ENCODE measurements at places on chromosomes 5 and 9. TPM values are rescaled to one million over a fixed set of nuclear protein-coding genes. Genes with fewer than 3 reads are reported as not detected.

- no peak for DNase-seq
These were observed 6.6 kb upstream of the ENC1 start for GRCh38 chr5:74647096-74647495.

GRCh38 chr9:114592356-114592755 lies 4.8 kb downstream of the ATP6V1G1 start:
- no peak for DNase-seq

PROB1 gene
- total RNA-seq: 0.10 TPM

PPP1R26 gene
- 0.24 TPM for total RNA-seq

DNA sequence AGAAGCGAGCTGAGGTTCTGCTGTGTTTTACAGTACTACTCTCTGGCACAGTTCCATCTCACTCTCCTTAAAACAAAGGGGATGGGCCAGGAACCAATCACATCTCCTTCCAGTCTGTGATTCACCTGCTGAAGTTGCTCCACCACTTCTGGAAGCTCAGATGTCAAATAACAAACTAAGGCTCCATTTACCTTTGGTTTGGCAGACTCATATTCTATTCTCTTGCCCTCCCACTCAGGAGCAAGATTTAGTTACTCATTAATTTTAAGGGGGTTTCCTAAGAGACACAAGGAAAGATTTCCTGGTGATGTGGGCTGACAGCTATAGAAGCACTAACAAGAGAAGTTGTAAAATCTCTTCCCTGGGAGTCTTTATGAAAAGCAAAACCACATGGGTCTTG lies 37.8 kb upstream of the KIF2A start:
- DNase-seq: no peak

GRCh38 chr5:158023266-158023665 lies 164.3 kb upstream of the CLINT1 start:
- no peak for DNase-seq

CCDC183 gene
- total RNA-seq: not detected

GRCh38 chr9:20506099-20506900 lies 116.0 kb downstream of the MLLT3 start:
- no peak for DNase-seq

- peak; percentile 66 for DNase-seq
These were observed 664.8 kb upstream of the ZNF608 start for GRCh38 chr5:125411071-125411743.

DNA sequence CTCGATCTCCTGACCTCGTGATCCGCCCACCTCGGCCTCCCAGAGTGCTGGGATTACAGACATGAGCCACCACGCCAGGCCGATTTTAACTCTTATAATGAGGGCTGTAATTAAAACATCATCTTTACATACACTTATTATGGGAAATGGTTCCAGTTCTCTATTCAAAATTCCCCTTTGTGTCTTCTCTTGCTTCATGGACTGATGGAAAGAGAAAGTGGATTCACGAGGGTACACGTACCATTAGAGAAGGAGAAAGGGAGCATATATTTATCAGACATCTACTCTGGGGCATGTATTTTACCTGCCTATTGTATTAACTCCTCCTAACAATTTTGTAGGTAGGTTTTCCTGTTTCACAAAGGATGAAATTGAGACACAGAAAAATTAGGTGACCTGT lies 31.1 kb downstream of the PTGS1 start:
- DNase-seq: no peak

DNA sequence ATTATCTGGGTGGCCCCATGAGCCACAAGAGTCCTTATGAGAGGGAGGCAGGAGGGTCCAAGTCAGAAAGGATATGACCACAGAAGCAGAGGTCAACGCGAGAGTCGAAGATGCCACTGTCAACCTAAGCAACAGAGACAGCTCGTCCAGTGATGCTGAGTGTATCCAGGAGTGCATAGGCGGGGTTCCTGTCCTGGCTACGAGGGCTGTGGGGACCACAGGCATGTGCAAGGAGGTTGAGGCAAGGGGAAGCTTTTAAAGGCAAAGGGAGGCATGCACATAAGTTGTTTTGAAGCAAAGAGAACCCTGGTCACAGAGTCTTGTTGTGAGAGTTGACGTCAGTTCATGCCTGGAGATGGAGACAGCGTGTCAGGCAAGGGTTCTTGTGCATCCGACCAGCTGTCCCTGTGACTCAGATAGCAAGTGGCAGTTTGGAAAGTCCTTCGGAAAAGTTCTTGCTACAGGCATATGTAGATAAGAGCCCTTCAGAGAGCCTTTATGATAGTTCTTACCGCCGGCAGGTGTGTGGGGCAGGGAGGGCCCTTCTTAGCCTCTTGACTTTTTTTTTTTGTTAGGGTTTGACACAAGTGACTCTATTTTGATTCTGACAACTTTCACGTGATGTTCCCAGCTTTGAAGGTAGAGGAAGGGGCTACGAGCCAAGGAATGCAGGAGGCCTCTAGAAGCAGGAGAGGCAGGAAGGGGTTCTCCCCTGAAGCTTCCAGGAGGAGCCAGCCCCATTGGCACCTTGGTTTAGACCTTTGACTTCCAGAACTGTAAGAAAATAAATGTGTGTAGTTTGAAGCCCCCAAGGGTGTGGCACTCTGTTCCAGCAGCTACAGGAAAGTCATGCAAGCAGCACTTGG lies 66.0 kb upstream of the FCN1 start:
- peak; percentile 4 for DNase-seq

DNA sequence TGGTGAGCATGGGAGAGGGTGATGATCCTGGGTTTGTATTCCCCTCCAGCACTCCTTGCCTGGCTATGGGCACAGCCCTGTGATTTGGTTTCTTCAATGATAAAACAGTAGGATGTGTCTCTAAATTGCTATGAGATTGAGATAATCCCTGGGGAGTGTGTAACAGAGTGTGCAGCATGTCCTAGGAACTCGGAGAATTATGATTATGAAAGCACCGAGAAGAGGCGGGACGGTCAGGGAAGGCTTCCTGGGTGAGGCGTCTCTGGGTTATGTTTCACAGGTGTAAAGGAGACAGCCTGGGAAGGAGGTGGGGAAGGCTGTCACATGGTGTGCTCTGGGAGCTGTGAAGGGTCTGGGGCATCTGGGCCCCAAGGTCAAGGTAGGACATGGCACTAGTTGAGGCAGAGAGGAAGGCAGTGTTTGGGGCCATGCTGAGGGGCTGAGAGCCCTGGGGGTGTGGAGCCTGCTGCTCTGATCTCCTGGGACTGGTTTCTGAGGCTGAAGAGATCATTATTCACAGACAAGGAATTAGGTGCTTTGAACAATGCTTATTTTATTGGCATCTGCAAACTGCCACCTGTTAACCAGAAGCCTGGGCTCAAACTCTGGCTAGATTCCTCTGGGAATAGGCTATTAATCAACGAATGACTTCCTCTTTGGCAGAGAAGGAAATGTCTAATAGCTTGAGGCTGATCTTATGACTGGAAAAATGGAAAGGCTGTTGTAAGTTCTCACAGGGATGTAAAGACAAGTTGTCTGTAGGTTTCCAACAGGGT lies 73.8 kb upstream of the IL12B start:
- DNase-seq: no peak

STOML2 gene
- total RNA-seq: 136 TPM

- peak; percentile 74 for DNase-seq
These were observed 40.2 kb downstream of the SH3RF2 start for GRCh38 chr5:145976431-145977155.

HBEGF gene
- 3.9 TPM for total RNA-seq

DNA sequence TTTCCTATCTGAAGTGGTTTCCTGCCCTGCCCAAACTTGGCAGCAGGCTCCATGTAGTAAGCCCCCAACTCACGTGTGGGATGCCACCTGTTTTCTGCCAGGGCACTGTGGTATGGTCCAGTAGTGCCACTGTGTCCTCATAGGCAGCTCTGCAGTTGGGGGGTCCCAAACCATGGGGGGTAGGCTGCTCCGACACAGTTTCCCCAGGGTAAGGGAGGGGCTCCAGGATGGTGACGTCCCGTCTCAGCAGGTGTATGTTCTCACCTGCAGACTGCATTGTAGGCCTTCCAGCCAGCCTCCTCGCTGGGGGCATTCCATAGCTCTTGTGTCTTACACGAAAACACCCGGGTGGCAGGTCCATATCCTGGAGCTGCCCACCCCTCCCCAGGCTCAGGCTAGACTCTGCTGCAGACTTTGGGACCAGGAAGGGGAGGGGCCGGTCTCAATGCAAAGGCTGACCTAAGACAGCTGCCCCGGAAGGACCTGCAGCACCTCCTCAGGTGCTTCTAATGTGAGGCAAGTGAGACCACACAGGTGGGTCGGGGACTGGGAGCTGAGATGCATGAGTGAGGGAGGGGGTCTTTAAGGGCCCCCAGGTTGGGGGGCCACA lies 330.5 kb upstream of the IRX4 start:
- DNase-seq: no peak

- DNase-seq: no peak
These were observed 602.1 kb downstream of the PSAT1 start for GRCh38 chr9:78899006-78899405.

DNA sequence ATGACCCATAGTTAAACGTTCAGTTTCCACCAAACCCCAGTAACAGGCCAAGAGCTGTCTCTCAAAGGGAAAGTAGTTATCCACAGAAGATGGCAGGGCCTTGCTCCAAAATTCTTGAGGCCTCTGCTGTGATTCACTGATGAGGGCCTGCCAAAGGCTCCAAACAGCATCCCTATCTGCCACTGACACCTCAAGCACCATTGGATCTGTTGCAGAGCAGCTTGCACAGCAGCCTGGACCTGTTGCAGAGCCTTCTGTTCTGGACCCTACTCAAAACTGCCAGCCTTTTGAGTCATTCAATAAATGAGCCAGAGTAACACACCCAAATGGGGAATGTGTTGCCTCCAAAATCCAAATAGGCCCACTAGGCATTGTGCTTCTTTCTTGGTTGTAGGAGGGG lies 741.5 kb upstream of the RGMB start:
- DNase-seq: no peak

DNA sequence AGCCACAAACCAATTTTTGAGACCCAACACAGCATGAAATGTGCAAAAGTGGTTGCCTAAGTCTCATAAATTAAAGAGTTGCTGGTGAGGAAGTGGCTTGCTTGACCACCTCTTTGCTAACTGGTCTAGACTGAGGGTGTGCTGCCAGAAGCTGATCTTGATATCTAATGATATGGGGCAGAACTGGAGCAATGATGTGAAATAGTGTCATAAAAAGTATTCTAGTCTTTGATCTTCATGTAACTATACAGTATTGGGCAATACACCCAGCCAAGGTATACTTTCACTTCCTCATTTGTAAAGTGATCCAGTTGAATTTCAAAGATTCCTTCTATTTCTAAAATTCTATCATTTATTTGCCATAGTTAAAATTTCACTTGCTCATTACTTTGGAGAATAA lies 5.9 kb upstream of the YTHDC2 start:
- DNase-seq: no peak

POU5F2 gene
- 0.24 TPM for total RNA-seq

DNA sequence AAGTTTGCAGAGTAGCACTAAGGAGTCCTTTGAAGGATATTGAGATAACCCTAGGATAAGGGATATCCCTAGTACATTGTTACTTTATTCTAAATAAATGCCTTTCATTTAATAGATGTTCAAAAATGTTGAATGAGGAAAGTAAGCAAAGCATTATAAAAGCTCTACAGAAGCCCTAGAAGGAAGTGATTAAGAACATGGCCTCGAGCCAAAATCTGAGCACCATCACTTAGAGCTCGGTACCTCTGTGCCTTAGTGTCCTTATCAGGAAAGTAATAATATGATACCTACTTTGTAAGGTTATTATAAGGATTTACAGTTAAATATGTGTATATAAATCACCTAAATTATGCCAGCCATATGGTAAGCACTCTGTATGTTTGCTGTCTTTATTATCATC lies 242.6 kb downstream of the KIAA0825 start:
- DNase-seq: no peak

GRCh38 chr5:77719666-77720363 lies 56.3 kb downstream of the TBCA start:
- no peak for DNase-seq

- DNase-seq: peak; percentile 52
These were observed 204.9 kb downstream of the ELAVL2 start for GRCh38 chr9:23621188-23621587.

DNA sequence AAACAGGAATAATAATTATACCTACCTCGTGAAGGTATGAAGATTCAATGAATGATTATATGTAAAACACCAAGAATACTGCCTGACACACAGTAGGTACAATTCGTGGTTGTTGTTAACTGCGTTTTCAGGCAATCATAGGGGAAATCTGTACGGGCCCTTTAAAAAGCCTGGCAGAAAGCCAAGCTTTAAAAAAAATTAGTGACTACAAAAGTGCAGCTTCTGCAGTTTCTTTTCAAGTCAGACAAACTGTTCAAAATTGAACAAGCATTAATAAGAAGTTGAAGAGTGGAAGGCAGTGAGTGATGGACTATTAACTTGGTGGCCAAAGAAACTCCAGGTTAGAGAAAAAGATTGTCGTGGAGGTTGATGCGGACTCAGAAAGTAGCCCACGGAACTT lies 85.9 kb upstream of the TRIO start:
- no peak for DNase-seq

- peak; percentile 22 for DNase-seq
These were observed 105.1 kb upstream of the CTSL start for GRCh38 chr9:87620731-87621322.

PPP3R2 gene
- total RNA-seq: not detected

CCL27 gene
- total RNA-seq: not detected

GRCh38 chr5:127609011-127609410 lies 39.9 kb upstream of the CTXN3 start:
- no peak for DNase-seq

GRCh38 chr9:14350754-14351153 lies 36.8 kb upstream of the NFIB start:
- no peak for DNase-seq

- DNase-seq: peak; percentile 86
These were observed 24.4 kb upstream of the GRPEL2 start for GRCh38 chr5:149320791-149321330.

DNA sequence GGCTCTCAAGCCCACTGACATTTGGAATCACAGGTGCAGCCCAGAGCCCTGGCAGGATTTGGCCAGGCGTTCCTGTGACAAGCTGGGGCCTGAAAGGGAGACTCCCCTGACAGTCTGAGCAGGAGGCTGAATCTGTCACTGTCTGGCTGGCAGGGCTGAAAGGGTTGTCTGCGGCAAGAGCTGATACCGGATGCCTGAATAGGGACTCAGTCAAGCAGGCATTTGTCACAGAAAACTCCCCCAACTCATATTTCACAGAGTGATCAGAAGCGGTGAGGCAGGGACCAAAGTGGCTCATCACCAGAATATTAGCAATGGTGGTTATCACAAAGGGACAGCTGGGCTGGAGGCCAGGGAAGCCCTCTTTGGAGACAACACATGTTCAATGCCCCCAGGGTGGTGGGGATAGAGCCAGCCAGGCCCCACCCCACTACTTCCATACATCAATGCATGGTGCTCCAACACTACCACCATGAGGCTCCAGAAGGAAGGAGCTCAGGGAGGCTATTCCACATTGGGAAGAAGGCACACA lies 295.5 kb downstream of the DTWD2 start:
- DNase-seq: peak; percentile 15

SPATA31A3 gene
- not detected for total RNA-seq

CDKN2B gene
- total RNA-seq: 9.5 TPM

- no peak for DNase-seq
These were observed 235.6 kb downstream of the SPOCK1 start for GRCh38 chr5:137263371-137264005.

- DNase-seq: no peak
These were observed 35.1 kb upstream of the TMEM252 start for GRCh38 chr9:68575817-68576216.

Measured in RPMI7951 (cell line).